ENCODE measurements at places on chromosomes 1 and 21.

GRCh38 chr1:227792216-227793078, 23.0 kb upstream of the PRSS38 start:
- no peak for DNase-seq

- DNase-seq, result no peak
These were observed 3.5 kb upstream of the ZSCAN20 start for GRCh38 chr1:33468967-33469366.

- no peak for DNase-seq
These were observed 32.1 kb downstream of the OVAAL start for GRCh38 chr1:180590889-180591288.

GRCh38 chr1:109192433-109192832, 21.3 kb upstream of the SARS1 start:
- DNase-seq, result no peak

- no peak for DNase-seq
These were observed 18.7 kb upstream of the SAMD13 start for GRCh38 chr1:84282780-84283333.

DNA sequence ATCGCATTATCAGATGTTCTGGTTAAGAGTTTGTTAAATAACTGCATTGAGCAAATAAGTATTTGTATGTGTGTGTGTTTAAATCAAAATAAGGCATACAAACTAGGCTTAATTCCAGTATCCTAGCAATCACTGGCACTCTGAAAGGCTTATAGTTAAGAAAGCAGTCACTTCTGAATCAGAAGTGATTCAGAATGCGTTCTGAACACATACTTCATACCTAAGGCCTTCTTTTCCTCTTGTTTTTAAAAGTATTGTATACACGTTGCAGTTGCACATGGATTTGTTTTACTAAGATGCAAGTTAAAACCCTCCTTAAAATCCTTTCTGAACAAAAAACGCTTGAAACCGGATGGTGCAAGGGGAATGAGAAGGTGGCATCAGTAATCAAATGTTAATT, 238.4 kb upstream of the DMRTA2 start:
- DNase-seq, result no peak

- no peak for DNase-seq
These were observed 3.7 kb upstream of the IPO9 start for GRCh38 chr1:201825245-201825644.

- DNase-seq, result no peak
These were observed 4.1 kb upstream of the AGTRAP start for GRCh38 chr1:11731691-11732283.

DNA sequence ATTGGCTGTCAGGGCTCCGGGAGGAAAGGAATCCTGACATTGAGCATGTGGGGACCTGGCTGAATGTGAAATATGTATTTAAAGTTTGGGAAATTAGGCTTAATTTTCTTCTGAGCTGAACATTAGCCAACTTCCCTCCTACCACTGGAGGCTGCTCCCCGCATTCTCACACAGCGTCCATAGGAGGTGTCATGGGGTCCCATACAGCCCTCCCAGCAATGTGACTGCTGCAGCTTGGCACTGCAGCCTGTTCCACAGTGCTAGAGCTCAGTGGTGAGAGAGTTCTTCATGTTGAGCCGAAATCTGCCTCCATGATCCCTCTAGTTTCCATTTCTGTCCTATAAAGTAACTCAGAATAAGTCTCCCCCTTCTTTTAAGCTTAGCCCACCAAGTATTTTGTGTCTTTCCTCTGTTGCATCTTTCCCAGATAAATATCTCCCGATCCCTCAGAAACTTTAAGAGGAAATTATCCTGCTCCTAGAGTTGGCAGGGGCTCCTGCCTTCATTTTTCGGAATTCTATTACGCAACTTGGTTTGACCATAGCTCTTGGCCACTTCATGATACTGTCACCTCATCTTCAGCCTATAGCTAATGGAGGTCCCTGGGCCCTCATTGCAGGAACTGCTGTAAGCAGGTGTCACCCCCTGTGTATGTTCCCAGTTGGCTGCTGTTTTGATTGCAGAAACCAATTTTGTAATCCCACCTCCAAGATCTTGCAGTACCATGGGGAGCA, 2.0 kb downstream of the FCRL6 start:
- DNase-seq, result no peak

- no peak for DNase-seq
These were observed 44.8 kb downstream of the KCNJ15 start for GRCh38 chr21:38301321-38302214.

- DNase-seq, result no peak
These were observed 14.1 kb downstream of the PTCH2 start for GRCh38 chr1:44828841-44829440.

DNA sequence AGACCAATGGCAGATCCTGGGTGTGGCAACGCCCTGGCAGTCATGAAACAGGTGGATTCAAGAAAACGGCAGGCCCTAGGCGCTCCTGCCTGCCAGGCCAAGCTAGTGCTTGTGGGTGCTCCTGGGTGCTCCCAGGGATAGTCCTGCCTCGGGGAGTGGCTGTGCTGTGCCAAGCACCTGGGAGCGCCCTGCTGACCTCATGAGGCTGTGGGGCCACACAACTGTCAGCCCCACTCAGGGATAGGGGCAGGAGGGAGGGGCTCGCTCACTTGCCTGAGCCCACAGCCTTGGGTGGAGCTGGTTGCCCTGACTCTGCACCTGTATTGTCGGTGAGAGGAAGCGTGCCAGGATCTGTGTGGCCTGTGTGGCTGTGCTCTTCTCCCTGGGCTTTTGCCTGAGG, 9.4 kb downstream of the SNAP47 start:
- DNase-seq, result no peak

GRCh38 chr1:214337015-214337414, 56.1 kb downstream of the SMYD2 start:
- no peak for DNase-seq

GRCh38 chr1:172827301-172827700, 168.4 kb downstream of the FASLG start:
- DNase-seq, result no peak

GRCh38 chr1:103106426-103107341, 1.6 kb downstream of the COL11A1 start:
- peak; percentile 54 for DNase-seq

DNA sequence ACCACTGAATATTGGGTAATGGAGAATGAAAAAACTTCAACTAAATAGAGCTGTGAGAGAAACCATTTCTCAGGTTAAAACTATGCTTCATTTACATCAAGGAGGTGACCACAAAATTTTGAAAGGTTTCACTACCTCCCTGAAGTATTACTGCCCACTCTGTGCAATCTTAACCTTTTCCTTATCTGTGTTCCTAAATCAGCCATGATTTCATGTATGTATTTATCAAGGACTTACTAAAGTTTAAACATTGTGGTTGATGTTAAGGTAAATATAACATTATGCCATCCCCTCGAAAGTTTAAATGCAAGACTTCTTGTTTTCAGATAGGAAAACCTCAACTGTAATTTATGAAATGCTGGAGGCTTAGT, 84.4 kb downstream of the CLEC20A start:
- DNase-seq, result no peak

DNA sequence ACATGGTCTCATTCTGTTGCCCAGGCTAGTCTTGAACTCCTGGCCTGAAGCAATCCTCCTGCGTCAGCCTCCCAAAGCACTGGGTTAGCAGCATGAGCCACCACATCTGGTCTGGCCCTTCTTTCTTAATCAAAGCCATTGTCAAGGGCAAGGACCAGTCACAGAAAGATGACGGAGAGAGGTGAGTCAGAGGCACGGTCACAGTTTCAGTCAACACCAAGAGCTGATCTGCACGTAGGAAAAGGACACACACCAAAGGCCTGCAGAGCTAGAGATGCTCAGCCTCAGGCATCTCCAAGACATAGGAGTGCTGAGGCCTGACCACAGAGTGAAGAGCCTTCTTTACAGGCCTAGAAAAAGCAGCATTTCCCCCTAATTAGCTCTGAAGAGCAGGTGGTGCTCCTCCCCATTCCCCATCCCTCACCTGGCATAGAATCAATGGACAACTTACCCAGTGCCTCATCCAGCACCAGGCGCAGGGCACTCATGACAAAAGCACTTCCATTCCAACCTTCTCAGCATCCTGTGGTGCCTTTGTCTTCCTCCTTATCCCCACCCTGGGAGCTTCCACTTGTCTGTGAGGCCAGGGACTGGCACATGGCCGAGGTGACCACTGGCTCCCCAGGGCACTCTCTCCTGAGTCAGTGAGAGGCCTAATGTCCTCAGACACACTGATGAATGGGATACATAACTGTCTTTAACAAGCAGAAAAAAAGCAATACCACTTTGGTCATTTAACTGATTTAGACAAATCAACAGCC, 139.8 kb downstream of the AJAP1 start:
- no peak for DNase-seq

GRCh38 chr1:82879701-82880305, 1079.1 kb downstream of the ADGRL2 start:
- DNase-seq, result no peak

DNA sequence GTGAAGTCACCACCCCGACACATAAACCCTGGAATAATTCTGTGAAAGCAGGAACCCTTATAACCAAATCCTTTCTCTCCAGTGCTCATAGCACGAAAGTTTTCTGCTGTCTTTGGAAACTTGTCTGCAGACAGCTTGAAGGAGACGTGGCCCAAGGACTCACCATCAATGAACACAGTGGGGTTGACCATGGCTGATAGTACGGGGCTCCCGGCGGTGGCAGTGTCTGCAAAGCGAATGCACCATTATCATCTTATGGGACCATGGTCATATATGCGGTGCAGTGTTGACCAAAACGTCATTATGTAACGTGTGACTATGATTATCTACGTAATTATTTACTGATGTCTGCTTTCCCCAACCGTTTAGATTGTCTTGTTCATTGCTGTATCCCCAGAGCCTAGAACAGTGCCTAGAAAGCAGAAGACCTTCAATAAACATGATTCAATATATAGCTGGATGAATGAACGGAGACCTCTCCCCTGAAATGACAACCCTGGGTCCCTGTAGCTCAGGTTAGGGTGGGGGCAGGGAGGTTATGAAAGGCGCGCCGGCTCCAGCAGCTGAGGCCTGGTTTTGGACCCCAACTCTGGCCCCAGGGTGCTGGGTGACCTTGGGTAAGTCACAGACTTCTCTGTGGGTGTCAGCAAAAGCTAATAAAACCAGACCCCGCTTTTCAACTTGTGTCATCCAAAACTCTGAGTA, 128.4 kb upstream of the ZBTB40 start:
- no peak for DNase-seq

GRCh38 chr1:244830639-244831038, 4.8 kb upstream of the COX20 start:
- no peak for DNase-seq

DNA sequence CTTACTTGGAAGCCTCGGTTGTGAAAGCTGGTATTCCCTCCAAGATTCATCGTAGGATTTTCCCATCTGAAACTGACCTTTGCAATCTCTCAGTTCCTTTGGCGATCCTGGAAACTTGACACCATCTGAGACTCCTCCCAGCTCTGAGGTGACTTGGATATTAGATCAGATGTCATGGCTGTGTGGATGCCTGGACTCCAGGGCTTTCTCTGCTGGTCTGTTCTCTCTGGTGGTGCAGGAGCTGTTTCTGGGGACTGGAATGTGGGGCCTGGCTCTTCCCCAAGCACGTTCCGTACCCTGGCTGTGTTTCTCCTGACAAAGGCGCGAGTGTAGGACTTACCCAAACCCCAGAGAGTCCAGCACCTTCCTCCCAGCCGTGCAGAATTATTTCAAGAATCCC, 252.2 kb downstream of the RPS6KC1 start:
- no peak for DNase-seq

DNA sequence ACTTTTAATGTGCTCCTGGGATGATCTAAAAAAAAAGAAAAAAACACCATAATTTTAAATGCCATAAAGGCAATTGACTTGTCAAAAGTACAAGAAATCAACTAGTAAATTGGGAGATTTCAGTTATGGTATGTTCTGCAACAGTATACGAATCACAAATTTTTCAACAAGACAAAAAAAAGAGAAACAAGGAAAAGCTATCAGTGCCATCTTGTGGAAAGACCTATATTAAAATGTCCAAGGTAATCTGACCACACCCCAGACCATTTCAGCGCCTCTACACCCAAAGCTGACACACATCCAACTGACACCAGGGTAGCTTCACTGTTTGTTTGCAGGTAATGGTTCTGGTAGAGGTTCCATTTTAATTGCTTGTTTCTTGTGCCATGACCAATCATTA, 5.0 kb upstream of the DUSP23 start:
- DNase-seq, result no peak

DNA sequence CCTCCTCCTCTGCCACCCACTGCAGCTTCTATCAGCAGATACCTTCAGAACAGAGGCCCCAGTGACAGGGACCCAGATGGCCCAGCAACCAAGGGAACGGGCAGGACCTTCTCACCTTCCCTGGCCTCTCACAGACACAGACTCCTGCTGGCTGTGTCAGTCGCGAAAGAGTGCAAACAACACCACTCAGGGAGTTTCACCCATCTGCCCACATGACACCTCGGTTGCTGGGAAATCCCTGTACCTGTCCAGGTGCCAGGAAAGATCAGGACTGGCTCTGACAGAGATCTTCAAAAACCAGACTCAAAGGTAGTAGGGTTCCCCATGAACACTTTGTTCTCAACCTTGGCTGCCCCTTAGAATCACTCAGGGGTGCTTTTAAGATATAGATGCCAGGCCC, 83.5 kb upstream of the HIVEP3 start:
- no peak for DNase-seq

- DNase-seq, result no peak
These were observed 15.3 kb downstream of the MFSD2A start for GRCh38 chr1:39970274-39970673.
